Inflammatory macrophage treated with lipopolysaccharide for 4 hours (primary cell): ENCODE measurements at places on chromosomes 1 and 21.

- peak; percentile 59 for DNase-seq
Observed at GRCh38 chr1:178271471-178271870, 177.6 kb downstream of the RASAL2 start.

DNA sequence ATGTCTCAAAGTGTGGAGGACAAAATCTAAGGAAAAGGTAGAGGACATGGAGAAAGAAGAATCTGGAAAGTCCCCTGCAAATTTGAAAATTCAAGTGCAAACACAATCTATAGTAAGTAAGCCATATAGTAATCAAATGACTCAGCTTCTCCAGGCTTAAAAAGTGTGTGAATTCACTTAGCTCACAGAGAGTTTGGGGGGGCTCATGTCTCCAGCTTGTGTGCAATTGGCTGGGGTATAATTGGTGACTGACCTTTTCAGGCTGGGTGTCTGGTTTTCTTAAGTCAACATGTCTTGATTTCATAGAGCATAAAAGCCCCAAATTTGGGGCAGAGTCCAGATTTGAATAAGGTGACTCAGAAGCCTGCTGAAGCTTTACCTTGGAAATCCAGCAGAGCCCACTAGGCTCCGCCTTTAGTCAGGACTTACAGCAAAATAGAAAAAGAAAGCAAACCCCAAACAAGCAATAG is 8.6 kb downstream of the CLDN14 start:
- no peak for DNase-seq

DNA sequence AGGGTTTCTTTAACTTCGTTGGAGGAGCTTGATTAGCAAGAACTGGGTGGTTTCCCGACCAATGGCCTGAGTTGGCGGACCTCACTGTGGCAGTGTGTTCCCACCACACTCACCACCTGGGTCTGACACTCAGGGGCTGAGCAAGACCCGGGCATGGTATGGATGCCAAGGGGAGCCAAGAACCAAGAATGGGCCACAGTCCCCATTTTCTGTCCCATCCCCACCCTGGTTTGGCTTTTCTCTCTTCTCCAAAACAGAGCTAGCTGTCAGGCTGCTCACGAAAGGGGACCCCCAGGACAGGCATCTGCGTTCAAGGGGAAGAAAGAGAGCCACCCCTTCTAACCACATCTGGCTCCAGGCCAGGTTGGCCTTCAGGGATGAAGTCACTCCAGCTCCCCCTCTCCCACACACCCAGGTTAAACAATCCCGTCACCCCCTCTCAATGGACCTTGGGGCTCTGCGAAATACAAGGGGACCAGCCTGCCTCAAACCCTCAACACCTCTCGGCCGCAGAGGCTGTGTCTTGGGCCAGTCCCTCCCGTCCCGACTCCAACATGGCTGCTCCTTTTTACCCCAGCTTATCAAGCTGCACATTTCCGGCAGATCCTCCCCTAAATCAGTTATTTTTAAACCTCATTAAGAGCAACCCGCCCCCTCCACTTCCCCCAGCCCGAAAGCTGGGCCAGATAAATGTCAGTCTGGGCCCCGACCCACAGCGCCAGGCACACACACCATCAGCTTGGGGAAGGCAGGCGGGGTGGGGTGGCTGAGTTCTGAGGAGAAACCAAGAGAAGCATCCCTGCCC is 3.4 kb downstream of the TAGLN2 start:
- no peak for DNase-seq

DNA sequence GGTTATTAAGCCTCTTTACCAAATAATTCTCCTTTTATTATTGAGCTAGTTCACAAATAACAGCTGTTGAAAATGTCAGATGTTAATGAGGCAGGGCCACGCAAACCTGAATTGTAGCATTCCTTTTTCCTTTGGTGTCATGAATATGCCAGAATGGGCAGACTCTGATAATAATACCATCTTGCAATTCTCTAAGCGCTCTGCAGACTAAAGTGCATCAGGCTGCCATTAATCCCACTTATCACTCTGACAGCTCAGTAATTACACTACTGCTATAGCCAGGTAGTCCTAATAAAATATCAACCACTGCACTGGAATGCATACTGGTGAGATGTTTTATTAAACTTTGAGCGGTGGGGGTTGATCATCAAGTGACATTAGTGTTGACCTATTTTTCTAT is 177.7 kb downstream of the DPYD start:
- no peak for DNase-seq

DNA sequence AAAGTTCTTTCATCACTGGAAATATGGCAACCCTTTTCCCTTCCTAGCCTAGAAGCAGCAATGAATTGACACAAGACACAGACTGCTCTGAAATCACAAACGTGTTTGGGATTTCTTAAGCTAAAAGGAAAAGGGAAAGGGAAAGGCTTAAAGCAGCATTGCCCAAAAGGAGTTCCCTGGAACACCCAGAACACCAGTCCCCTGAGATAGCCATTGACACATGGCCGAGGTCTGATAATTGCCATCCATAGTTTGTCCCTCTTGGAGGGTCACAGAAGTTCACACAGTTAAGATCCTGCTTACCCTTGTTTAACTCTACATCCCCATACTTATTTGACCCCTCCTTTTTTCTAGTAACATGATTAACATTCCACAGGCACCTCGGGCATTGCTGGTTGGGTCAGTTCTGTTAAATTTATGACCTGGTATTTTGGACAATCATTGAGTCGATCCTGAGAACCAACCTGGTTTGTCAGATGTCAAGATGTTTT is 72.9 kb downstream of the ZNF281 start:
- peak; percentile 42 for DNase-seq

- DNase-seq: peak; percentile 22
Observed at GRCh38 chr1:21579791-21580190, 70.6 kb downstream of the ALPL start.

DNA sequence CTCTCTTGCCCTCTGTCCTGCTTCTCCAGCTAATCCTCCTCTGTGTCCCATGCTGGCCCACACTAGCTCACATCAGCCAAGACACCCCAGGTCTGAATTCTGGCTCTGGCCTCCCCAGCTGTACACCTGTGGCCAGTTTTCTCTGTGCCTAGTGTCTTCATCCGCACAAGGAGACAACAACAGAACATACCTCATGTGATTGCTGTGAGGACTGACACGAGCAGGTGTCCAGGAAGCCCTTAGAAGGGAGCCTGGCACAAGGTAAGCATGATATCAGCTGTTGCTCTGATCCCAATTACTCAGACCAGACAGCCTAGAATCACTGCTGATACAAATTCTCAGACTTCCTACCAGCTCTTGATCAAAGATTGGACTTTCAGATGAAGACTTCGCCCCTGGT is 71.2 kb upstream of the GJB5 start:
- DNase-seq: no peak

GRCh38 chr1:114232691-114233090 is 79.0 kb upstream of the SYT6 start:
- DNase-seq: no peak

- DNase-seq: no peak
Observed at GRCh38 chr1:25205786-25206185, 26.5 kb downstream of the SYF2 start.

DNA sequence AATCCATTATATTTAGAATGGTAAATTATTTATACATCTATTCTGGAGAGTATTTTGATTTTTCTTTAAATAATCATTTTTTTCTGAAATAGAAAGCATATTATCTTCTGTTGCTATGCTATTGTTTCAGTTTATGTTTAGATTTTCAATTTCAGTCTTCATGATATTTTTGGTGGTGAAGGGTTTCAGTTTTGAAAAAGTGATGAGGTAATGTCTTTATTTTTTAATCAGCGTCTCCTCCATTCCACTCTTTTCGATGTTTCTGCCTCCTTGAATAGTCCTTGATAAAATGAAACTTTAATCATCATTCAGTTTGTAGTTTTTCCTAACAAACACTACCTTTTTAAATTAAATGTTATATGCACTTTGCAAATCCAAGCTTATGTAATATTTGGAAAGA is 428.6 kb downstream of the PTPRC start:
- peak; percentile 31 for DNase-seq

- DNase-seq: peak; percentile 66
Observed at GRCh38 chr1:66258404-66259105, 275.4 kb upstream of the SGIP1 start.

GRCh38 chr1:46484783-46485490 is 4.7 kb upstream of the DMBX1 start:
- DNase-seq: no peak

DNA sequence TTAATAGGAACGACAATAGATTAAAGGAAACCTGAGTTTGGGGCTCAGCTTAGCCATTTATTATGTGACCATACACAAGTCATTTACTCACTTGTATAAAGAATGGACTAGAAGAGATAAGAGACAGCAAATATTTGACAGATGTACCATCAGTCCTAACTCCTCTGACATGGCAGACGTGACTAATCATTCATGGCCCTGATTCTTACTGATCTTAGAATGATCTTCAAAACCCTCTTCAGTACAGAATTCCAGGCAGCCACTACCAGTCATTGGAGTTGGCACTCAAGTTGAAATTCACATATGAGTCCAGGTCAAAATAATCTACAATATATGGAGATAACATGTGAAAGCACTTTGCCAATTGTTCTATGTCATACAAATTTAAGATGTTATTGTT is 21.0 kb upstream of the POU2F1 start:
- DNase-seq: no peak

DNA sequence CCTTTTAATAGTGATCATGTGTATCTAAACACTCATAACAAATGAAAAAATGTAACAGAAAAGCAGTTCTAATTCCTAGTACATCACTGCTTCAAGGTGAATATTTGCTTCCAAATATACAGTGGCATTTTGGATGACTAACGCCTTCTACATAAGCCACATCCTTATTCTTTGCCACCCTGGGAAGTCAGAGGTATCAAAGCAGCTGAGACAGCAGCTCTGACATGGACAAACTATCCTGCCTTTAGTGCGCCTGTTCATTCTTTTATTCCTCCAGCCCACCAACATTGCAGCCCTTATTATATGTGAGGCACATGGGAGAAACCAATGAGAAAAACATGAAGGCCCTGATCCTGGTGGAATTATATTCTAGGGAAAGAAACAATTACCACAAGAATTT is 183.0 kb downstream of the APP start:
- DNase-seq: no peak

- no peak for DNase-seq
Observed at GRCh38 chr1:50427818-50428779, 4.9 kb upstream of the DMRTA2 start.

GRCh38 chr1:9721606-9722377 is 70.3 kb downstream of the PIK3CD start:
- peak; percentile 14 for DNase-seq

GRCh38 chr1:83882906-83883305 is 116.0 kb downstream of the TTLL7 start:
- DNase-seq: peak; percentile 34

GRCh38 chr1:36303650-36304360 is 2.4 kb upstream of the SH3D21 start:
- DNase-seq: no peak

GRCh38 chr1:93851327-93851712 is 27.7 kb downstream of the DNTTIP2 start:
- no peak for DNase-seq

GRCh38 chr1:156591181-156591431 is 470 bp upstream of the NAXE start:
- DNase-seq: no peak

DNA sequence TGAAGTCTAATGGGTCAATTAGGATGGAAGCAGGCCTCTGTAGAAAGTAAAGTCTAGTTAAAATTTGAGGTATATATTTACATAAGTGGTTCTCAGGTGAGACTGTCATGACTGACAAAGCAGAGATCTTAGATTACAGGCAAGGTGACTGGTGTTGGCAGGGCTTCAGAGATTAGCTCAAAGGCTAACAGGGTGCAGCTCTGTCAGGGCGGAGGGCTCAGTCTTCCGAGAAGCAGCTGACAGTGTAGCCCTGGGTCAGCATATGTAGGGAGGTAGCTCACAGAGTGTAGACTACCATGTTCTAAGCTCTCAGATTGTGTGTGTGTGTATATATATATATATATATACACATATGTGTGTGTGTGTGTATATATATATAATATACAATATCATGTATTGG is 54.7 kb downstream of the RBM11 start:
- no peak for DNase-seq

GRCh38 chr1:167661527-167662426 is 31.7 kb downstream of the RCSD1 start:
- DNase-seq: no peak

DNA sequence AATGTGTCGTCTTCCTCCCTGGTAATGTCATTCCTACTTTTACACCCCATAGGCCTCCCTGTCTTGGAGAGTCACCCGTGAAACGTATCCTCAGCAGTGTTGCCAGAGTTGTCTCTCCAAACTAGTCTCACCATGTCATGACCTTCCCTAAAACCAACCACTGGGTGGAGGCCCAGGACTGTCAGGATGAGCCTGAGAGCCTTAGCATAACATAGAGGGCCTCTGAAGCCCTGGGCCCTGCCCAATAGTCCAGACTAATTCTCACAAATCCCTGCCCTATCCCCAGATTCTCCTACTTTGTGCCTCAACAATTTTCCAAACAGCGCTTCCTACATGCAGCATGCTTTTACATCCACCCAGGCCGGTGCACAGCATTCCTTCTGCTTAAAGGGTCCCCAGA is 29.3 kb upstream of the HSD3B1 start:
- no peak for DNase-seq

DNA sequence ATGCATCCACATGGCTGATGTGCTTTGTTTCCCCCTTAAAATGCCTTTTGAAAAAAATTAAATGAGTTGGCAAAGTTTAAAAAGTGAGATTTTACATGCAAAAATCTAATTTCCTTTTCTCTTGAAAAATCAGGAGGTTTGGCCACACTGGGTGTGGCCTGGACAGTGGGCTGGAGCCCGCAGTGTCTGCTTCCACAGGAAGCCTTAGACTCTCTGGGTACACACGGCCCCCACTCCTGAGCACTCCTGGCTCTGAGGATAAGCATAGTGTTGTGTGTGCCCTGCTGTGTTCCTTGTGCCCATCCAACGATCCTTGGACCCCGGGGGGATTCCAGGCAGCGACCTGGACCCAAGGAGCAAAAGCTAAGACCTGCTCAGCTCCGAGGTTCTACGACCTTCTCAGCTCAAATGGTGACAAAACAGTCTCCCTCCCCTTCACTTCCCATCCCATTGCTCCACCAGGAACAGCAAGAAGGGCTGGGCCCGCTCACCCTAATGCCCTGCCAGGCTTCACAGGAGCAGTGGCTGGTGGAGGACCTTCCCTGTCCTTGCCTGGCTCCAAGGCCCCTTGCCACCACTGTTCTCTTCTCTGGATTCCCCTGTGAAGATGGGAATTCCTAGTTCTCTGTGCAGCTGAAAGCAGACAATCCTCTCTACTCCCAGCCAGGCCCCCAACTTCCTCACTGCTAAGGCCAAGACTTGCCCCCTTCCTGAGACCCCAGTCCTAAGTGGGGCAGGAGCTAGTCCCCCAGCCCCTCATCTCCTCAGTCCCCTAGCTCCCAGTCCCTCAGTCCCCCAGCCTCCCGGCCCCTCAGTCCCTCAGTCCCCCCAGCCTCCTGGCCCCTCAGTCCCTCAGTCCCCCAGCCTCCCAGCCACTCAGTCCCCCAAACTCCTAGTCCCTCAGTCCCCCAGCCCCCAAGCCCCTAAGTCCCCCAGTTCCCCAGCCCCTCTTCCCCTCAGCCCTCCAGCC is 395.8 kb downstream of the PTPRU start:
- no peak for DNase-seq

DNA sequence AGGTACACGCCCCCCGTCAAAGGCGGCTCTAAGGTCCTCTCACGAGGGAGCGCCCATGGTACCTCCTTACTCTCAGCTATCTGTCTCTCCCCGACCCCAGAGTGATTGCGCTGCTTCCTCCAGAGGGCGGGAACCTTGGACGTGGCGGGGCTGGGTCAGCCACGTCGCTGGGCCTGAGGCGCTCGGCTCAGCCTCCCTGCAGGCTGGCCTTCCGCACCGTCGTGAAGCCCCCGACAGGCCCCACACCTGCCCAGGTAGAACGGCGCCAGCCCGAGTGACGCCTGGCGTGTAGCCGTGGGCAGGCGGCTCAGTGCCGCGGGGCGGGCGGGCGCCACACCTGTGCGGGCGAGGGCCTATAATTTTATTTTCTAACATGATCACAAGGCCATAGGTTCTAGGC is 122.2 kb upstream of the BEND5 start:
- no peak for DNase-seq
